ENCODE measurements at places on chromosomes 6 and 20.

DNA sequence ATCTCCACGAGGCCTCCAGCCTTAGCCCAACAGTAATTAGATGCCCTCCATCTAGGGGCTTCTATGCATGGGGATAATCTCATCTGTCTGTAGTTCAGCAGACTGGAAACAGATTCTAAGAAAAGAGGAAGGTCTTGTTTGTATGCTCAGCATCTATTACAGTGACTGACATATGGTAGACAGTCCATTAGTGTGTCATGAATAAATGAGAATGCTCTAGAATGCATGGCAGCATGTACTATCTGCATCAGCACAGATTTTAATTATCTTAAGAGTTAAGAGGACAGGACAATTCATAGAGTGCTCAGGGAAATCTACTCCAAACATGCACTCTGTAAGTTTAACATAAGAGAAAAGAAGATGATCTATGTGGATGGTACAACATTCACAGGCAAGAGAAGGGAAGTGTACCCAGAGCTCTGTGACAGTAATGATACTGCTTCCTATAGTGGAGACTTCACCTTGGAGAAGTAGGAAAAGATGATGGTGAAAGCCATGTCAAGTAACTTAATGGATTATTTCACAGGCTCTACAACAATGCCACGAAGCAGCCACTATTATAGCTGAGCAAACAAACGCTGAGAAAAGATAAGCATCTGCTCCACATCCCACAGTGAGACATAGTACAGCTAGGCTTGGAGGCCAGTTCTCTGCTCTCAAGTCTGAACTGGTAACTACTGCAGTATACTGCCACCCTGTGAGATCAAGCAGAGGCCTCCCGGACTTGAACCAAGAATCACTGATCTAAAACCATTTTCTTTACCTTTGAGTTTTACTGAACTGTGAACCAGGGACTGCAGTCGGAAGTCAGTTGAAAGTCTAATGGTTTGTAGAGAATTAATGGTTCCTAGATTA is 309.2 kb upstream of the SPTLC3 start:
- peak; percentile 78 for DNase-seq

- DNase-seq: peak; percentile 55
These were observed 1.0 kb upstream of the SPATA2 start for GRCh38 chr20:49916146-49917002.

DNA sequence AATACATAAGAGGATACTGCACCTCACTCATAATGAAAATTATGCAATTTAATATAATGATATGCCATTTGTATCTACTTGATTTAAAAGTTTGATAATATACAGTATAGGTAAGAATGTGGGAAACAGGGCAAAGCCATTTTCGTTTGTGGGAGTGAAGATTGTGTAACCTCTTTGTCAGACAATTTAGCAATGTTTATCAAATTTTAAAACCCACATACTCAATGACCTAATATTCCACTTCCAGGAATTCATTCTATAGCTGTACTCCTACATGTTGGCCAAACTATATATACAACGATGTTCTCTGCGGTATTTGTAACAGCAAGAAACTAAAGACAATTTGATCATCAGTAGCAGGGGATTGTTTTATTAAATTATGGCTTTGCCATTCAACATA is 17.8 kb upstream of the FKBP5 start:
- DNase-seq: no peak

GRCh38 chr6:127190552-127190951 is 72.1 kb downstream of the RSPO3 start:
- no peak for DNase-seq

DNA sequence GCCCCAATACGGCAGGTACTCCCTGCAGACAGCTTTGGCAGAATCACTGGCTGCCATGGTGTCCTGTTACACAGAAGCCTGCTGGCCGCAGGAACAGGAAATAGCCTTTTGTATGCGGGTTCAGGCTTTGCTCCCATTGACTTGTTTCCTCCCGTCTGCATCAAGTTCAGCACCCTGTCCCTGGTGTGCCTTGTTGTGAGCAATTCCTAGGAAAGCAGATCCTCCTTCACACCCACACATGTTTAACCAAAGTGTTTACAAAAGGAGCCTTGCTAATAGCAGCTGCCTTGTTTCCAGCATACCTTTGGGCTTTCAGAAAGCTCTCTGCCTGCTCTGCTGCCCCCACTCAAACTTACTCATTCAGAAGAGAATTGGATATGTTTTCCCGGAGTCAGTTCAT is 127.2 kb upstream of the SUPT3H start:
- peak; percentile 82 for DNase-seq

DNA sequence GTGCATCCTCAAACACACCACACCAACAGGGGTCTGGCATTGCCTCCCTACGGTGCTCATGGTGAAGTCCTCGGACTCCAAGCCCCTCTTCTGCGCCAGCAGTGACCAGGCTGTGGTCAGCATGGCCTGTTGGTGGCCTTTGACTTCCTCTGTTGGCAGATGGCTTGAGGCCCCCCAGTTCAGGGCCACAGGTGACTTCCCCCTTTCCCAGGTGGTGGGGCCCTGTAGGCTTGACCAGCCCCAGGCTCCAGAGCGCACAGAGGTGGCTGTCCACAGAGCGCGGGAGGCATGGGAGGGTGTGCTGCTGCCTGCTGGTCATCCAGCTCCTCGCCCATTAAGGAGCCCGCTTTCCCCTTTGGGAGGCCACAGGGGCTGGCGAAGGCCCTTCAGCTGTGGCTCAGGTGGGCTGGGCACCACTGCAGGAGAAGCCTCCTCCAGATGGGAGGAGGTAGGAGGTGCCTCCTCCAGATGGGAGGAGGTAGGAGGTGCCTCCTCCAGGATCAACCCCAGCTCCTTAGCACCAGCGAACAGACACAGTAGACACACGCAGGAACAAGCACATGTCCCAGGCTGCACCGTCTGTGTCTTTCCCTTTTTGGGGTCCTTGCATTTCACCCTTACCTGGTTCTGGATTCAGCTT is 52.1 kb upstream of the BHLHE23 start:
- DNase-seq: no peak

- no peak for DNase-seq
These were observed 749 bp downstream of the FRK start for GRCh38 chr6:116059713-116060571.

DNA sequence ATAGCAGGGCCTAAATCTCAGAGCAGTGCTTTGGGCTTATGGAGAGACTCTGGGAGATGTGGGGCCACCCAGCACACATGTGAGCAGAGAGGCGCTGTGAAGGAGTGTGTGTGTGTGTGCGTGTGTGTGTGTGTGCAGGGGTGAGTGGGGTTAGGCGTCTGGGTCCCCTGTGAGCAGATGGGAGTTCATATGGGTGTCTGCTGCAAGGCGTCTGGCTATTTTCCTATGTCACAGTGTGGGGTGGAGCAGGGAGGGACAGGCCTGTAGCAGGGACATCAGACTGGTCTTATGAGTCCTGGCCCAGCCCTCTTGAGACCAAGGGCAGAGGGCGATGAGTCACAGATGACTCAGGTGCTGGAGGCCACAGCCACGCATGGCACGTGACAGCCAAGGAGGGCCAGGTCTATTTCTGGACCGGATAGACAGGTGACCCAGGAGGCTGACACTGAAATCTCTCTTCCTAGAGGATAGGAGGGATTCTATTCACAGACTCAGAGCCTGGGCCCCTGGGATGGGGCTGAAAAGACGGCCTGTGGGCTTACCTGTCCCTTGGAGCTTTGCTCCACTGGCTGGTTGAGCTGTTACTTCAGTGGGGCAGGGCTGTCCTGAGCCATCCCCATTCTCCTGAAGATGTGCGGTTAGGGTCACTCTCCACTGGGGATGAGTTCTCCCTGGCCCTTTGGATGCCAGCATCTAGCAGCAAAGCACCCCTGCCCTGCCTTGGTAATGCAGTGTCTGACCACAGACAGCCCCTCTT is 28.9 kb downstream of the VEGFA start:
- DNase-seq: peak; percentile 35

DNA sequence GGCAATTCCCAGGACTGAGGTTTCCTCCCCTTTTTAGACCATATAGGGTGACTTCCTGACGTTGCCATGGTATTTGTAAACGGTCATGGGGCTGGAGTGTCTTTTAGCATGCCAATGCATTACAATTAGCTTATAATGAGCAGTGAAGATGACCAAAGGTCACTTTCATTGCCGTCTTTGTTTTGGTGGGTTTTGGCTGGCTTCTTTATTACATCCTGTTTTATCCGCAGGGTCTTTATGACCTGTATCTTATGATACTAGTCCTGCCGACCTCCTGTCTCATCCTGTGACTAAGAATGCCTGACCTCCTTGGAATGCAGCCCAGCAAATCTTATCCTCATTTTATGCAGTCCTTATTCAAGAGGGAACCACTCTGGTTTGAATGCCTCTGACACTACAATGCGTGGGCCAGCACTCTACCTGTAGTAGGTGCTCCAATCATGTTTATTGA is 190.1 kb downstream of the KCNQ5 start:
- no peak for DNase-seq
